Activated T-cell treated with anti-CD3 and anti-CD28 coated beads for 4 hours (primary cell): ENCODE measurements at places on chromosomes 5 and 9.

DNA sequence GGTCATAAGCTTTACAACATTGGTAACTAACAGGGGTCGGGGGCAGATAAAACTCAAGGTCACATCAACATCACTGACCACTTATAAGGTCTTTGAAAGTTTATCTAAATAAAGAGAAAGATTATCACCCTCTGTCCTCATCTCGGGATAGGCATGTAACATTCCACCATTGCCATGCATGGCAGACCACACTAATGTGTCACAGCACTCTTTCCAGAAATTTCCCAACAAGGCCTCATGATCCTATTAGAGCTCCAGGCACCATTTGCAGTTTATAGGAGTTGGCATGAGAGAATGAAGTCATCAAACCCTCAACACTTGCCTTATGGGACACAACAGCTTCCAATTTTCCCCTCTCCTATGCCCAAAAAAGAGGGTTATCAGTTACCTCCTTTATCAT, 31.9 kb upstream of the ZNF622 start:
- DNase-seq: no peak

DNA sequence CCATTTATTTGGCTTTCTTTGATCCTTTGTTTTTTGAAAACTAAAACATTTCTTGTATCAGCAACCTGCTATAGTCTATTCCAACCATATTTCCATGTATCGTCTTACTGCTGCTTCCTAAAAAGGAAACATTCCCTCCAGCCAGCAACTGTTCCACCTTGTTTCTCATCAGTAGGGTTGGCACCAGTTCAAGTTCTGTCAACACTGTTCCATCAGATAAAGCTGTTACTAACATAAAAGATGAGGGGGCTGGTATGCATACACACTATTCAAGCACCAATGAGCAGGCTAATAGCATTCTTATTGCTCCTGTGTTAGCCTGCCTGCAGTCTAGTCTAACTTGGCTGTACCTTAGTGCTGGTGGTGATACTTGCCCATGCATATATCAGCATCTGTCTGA, 178.3 kb downstream of the CWC27 start:
- DNase-seq: no peak

- no peak for DNase-seq
These were observed 714 bp downstream of the SEC24A start for GRCh38 chr5:134649163-134649835.

DNA sequence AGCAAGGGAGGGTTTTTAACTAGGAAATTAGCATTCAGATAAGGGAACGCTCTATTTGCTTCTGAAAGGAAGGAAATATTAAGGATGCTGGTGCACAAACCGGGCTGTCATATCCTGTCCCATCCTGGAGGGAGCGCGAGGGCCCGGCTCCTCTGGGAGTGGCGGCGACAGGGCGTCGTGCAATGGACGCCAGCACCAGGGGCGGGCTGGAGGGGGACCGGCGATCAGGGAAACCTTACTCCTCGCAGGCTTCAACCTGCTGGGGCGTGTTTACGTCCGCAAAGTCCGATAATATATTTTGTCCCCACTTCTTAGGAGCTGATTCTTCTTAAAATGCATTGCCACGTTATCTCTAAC, 197.1 kb upstream of the TBCA start:
- DNase-seq: no peak

- no peak for DNase-seq
These were observed 11.3 kb downstream of the ANKDD1B start for GRCh38 chr5:75622564-75622963.

- DNase-seq: no peak
These were observed 222.4 kb upstream of the IRX4 start for GRCh38 chr5:2105141-2105540.

DNA sequence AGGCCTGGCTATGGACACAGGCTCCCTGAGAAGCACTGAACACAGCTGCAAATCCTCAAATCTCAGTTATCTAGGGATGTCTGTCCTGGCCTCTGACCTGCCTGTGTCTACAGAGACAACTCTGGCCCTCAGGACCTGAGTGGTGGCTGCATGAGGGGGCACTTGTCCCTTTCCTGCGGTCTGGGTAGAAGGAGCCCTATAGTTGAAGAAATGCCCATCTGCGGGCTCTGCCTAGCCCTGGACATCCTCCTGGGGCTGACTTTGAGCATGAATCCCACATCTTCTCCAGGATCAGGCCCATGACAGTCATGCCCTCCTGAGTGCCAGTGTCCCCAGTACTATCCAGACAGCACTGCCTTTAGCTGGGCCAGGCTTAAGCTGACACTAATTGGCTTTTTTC, 10.0 kb downstream of the DNAJB5 start:
- DNase-seq: no peak

- no peak for DNase-seq
These were observed 158.6 kb downstream of the GLIS3 start for GRCh38 chr9:4141296-4141695.

DNA sequence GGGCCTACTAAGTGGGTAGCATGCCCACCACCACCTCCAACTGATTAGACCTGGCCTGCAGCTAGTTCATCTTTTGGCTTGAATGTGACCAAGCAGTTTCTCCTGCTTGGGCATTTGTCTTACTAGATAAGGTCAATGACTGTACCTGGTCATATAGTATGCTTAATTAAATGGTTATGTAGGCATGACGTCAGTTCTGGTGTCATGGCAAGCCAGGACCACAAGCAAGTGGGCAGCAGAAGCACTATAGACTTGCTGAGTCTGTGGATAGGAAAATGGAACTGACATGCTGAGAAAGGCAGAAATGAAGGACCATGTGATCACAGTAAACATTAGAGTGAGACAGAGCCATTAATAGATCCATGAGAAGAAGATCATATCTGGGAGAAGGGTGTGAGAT, 55.6 kb upstream of the C6 start:
- no peak for DNase-seq

DNA sequence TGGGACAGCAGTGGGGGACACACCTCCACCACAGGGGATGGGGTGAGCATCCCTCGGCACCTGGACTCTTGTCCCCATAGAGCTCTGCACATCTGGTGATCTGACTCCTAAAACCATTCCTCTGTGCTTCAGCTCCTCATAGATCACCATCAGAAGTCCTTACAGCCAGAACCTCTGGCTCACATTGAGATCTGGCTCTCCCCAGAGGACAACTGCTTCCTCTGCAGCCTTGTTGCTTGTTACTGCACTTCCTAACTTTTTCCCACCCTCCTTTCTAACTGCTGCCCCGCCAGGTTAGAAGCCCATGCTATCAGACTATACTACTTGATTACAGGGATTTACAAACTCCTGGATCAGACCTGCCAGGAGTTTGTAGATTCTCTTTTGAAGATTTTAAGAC, 64.5 kb downstream of the ARSB start:
- DNase-seq: no peak

- no peak for DNase-seq
These were observed 119.6 kb upstream of the ITGA1 start for GRCh38 chr5:52668139-52668538.

DNA sequence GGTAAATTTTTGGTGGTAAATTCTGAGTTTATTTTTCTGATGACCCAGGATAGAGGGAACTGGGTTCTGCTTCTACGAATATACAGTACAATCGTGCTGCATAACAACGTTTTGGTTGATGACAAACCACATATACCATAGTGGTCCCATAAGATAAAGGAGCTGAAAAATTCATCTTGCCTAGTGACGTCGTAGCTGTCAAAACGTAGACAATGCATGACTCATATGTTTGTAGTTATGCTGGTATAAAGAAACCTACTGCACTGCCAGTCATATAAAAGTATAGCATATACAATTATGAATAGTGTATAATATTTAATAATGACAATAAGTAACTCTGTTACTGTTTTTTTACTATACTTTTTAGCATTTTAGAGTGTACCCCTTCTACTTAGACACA, 244.0 kb downstream of the GAS1 start:
- DNase-seq: no peak

- DNase-seq: no peak
These were observed 19.0 kb upstream of the TBC1D9B start for GRCh38 chr5:179926657-179927056.

- no peak for DNase-seq
These were observed 174.2 kb upstream of the IER5L start for GRCh38 chr9:129352146-129352865.

- no peak for DNase-seq
These were observed 330.3 kb downstream of the GADD45G start for GRCh38 chr9:89935115-89935514.

DNA sequence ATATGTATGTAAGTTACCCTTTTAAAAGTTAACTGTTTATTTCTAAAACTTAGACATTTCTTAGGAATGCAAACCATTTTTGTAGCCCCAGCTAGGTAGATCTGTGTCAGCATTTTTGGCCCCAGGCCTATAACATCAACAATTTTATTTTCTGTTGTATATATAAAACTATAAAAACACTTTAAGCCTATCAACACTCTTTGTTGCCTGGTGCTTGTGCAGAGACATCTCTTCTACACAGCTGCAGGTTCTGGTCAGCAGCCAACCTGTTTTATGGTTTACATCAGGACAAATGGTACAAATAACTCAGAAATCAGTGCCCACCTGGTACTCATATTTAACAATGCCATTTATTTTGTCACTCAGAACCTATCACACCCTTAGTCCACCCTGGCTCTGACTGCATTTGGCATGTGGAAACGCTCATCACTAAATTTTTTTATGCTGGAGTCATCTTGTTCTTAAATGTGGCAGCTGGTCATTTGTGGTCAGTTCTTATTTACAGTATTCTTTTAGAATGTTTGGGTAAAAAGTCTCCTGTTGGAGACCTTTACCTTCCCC, 173.4 kb downstream of the DNAH5 start:
- no peak for DNase-seq

DNA sequence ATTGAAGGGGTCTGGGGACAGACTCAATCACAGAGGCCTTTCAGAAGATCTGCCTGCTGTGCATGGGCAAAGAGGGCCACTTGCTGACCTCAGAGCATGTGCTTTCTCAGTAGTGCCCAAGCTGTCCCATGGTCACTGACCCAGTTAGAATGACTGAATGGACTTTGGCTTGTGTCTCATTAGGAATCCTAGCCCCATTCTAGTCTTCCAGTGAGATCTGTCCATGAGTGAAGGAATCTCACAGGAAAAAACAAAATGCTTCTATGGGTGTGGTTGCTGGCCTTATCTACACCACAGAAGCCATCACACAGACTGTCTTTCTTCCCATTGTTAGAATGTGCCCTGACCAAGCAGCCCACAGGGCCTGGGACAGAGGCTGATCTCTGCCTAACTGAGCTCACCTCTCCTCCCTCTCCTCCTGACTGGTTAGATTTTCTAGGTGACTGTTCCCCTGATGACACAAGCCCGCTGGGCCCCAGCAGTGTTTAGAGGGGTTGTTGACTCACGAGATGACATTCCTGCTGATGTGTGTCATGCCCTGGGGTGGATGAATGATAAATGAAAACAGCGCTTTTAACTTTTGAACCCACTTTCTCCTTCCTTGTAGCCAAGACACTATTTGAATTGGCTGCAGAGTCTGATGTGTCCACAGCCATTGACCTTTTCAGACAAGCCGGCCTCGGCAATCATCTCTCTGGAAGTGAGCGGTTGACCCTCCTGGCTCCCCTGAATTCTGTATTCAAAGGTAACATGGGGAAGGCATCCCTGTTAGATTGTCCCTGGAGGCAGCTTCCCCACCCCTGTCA, 24.8 kb downstream of the TGFBI start:
- no peak for DNase-seq

DNA sequence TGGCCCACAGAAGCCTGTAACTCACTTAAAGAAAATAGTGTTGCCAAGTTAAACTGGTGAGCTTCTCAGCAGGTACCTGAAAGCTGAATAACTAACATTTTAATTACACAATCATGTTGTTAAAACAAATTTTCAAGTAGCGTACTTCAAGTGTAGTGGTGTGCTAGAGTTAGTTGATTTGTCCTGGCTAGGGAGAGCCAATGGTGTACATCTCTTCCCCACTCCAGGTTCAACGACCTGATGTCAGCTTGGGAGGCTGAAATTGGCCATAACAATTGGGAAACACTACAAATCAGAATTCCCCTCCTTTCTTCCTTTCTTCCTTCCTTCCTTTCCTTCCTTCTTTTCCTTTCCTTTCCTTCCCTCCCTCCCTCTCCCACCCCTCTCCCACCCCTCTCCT, 295.3 kb upstream of the SLC24A2 start:
- no peak for DNase-seq

DNA sequence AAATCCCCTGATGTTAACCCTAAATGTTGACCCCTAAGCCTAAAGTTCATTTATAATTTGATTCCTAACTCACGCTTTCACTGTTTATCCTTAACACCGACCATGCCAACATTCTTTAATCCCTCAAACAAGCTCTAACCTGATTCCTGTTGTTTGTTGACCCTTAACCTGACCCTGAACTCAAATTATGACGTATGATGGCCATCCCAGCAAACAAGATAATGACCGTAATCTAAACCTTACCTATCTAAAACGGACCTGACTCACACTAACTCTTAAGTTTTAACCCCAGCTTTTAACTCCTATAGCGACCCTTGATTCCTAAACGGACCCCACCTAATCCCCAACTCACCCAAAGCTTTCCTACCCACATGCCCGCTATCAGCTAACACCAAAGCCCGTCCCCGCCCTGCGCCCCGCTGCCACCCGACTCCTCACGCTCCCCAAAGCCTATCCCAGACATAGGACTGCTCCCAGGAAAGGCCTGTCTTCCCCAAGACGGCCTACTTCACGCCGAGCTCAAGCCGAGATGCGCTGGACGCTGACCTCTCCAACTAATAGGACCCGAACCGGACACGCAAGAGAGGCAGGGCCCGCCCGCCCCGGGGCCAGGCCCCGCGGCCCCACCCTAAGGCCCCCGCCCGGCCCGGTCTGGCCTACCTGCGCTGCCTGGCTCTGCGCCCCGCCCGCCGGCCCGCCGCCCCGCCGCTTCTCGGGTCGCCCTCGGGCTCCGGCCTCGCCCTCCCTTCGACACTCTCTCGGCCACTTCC, 395 bp downstream of the TLN1 start:
- DNase-seq: no peak

DNA sequence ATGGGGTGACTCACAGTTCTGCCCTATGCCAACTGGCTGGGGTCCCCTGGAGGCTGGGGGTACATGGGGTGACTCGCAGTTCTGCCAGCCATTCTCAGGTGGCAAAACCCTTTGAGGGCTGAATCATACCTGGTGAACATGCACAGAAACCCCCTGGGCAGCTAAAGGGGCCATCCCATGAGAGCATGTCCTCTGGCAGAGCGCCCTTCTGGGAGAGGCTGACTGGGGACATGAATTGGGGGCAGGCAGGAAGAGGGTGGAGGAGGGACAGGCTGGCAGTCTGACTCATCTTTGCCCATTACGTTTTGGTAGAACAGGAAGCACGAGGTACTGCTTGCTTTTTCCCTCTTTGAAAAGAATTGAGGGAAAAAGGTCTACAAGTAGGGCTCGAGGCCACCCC, 16.7 kb downstream of the TRAF1 start:
- DNase-seq: peak; percentile 57

GRCh38 chr9:68446836-68447235, 90.4 kb downstream of the PGM5 start:
- DNase-seq: no peak
